ENCODE measurements at places on chromosomes 4 and X. TPM values are rescaled to one million over a fixed set of nuclear protein-coding genes. Genes with fewer than 3 reads are reported as not detected.

DNA sequence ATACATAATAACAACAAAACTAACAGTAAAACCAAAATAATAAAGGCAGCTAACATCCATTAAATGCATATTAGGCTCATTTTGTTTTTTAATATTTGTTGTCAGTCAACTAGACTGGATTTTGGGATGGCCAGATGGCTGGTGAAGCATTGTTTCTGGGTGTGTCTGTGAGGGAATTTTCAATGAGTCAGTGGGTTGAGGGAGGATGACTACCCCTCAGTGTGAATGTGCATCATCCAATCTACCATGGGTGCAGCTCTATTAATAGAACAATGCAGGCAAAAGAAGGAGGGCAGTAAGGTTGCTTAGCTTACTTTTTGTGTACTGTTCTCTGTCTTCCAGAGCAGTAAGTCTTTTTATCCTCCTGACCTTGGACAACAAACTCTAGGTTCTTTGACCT is 484.2 kb upstream of the HS3ST1 start:
- DNase-seq, result no peak

- DNase-seq, result no peak
These were observed 10.1 kb downstream of the BRWD3 start for GRCh38 chrX:80799584-80799983.

The ADGRG4 gene
- total RNA-seq, result not detected

GRCh38 chrX:10893366-10893765 is 217.8 kb upstream of the HCCS start:
- no peak for DNase-seq

DNA sequence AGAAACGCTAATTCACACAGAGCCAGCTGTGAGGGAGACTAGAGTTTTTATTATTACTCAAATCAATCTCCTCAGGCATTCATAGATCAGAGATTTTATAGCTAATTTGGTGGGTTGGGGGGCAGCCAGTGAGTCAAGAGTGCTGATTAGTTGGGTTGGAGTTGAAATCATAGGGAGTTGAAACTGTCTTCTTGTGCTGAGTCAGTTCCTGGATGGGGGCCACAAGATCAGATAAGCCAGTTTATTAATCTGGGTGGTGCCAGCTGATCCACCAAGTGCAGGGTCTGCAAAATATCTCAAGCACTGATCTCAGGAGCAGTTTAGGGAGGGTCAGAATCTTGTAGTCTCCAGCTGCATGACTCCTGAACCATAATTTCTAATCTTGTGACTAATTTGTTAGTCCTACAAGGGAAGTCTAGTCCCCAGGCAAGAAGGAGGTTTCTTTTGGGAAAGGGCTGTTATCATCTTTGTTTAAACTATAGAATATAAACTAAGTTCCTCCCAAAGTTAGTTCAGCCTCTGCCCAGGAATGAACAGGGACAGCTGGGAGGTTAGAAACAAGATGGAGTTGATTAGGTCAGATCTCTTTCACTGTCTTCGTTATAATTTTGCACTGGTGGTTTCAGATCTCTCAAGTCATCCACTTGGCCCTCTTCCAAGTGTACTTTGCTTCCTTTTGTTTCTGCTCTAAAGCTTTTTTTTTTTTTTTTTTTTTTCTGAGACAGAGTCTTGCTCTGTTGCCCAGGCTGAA is 5.4 kb upstream of the NAA11 start:
- no peak for DNase-seq

GRCh38 chr4:162343967-162344366 is 180.2 kb upstream of the FSTL5 start:
- DNase-seq, result no peak

DNA sequence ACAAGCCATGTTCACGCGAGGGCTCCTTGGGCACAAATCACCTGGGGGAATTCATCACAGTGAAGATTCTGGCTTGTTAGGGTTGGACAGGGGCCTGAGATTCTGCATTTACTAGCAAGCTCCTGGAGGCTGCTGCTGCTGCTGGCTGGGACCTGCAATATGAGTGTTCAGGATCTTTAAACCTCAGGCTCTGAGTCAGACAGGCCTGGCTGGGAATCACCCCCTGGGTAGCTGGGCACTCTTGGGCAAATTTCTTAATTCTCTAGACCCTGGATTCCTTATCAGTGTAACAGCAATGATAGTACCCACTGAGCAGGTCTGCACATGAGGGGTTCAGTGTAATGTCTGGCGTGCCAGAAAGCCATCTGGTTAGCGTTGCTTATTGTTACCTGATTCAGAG is 101.5 kb downstream of the DHX15 start:
- no peak for DNase-seq

DNA sequence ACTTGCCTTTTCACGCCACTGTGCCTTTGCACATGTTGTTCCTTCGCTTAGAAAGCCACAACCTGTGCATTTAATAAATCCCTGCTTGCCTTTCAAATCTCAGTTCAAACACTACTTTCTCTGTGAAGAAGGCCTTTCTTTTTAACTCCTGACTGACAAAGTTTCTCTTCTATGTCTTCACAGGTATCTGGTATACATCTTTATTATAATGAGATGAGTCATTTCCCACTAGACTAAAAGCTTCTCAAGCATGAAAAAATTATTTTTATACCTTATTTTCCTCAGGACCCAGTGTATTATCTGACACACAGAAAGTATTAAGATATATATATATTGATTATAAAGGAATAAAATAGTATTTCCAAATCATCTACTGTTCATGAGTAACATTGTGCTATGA is 189.9 kb downstream of the TBCK start:
- DNase-seq, result no peak

- no peak for DNase-seq
These were observed 94.4 kb upstream of the SCML1 start for GRCh38 chrX:17642891-17643290.

DNA sequence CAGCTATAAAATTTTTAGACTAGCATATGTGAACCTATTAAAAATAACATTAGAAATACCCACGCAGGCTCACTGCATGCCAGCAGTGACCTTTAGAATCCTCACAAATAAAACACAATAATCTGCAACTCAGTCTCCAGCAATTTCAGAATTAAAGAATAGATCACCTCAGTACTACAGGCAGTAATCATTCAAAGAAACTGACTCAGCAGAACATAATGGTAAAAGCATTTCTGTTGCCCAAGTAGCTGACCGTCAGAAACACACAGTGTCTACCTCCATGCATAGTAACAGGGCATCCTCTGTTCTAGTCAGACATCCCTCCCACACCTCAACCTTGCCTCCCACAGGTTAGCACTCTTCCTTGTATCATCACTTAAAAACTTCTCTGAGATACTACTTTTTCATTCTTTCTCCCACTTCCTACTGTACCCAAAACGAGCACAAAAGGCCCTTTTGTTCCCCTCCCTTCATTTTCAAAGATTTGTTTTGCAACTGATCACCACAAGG is 65.7 kb upstream of the BEND2 start:
- no peak for DNase-seq

- no peak for DNase-seq
These were observed 7.2 kb downstream of the AFP start for GRCh38 chr4:73443224-73443623.

DNA sequence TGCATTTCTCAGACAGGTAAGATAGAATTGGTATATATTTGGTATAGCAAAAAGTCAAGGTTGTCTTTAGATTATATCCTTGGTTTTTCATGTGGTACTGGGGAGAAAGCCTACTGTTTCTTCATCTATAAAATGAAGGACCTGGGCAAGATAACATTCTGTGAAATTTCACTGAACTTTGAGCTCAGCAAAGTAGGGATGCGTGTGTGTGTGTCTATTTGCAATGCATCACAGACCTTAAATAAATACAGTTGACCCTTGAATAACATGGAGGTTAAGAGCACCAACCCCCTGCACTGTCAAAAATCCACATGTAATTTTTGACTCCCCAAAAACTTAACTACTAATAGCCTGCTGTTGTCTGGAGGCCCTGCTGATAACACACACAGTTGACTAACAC is 25.2 kb downstream of the TET2 start:
- DNase-seq, result no peak

All from left lung (tissue), 14 donors.